ENCODE measurements at places on chromosomes 5 and 9.

DNA sequence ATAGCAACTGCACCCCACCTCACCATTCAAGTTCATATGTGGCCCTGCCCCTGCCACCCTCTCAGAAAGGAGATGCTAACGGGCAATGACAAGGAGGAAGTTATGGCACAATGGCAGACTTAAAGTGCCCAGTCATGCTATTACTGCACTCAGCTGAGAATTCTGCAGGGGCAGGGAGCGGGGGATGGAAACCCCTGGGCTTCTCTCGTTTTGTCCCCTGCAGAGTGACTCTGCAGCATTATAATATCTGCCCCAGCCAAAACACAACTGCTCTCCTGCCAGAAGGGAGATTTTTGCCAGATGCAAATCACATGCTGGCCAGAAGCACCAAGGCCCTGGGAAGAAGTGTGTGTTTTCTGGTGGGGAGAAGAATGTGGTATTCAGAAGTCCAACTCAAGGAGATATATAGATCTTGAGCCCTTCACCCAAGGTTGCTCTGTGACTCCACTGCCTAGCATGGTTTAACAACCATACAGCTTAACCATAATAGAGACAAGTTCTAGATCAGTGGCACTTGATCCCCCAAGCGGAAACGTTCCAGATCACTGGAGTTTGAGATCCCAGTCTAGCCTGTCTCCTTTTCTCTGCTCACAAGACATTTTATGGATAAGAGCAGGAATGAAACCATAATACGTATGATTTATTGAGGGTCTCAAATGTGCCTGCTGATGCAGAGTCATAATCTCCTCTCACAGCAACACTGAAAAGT is 207.0 kb upstream of the MAP3K1 start:
- peak; percentile 45 for DNase-seq

- no peak for DNase-seq
Observed at GRCh38 chr9:88828492-88828974, 162.7 kb upstream of the S1PR3 start.

- DNase-seq = no peak
Observed at GRCh38 chr5:174189654-174190541, 144.4 kb downstream of the NSG2 start.

DNA sequence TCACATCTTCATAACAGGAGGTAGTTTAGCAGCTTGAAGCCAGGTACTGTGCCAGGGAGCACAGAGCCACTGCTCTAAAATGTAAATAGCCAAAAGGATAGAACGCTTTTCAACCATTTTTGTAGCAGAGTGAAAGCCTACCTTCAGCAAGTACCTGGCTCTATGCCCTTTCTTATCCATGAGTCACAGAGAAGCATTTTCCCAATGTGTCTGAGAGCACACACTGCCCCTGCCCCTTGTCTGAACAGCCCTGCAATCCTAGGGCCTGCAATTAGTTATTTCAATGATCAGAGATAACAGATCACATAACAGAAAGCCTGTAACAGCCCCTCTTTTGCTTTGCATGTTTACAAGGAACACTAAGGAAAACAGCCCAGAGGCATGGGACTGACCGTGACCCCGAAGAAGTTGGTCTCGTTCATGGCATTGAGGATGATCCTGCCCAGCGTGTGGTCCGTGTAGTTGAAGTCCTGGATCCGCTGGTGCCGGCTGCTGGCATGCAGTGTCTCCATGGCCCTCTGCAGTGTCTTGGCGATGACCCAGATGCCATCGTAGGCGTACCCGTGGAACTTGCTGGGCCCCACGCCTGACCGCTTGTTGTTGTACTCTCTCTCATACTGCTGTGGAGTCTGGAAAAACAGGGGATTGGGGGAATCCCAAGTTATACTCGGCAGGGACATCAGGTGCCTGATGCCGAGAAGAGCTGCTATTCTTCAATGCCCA is 198.3 kb upstream of the TBC1D2 start:
- DNase-seq = no peak

GRCh38 chr9:78267889-78268288 is 29.0 kb upstream of the PSAT1 start:
- no peak for DNase-seq

Measured in AG20443 (cell line).